ENCODE measurements at places on chromosomes 1 and 21. TPM values are rescaled to one million over a fixed set of nuclear protein-coding genes. Genes with fewer than 3 reads are reported as not detected.
A peak's percentile ranks its signal among the peaks of the same experiment; 100 is the strongest.

KRTAP19-2 gene
- total RNA-seq = not detected

DNA sequence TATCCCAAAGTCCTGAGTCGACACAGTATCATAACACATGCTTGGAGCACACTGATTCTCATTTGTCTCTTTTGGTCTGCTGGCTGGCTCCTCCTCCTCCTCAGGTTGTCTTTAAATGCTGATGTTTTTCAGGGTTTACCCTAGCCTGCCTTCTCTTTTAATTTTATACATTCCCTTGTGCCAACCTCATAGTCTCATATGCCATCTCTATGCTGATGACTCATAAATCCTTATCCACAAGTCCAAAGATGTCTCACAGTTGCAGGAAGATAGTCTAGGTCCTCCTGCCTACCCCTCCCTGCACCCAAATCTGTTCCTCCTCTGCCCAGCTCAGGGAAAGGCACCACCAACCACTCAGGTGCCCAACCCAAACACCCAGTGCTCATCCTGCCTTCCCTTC is 108.3 kb downstream of the SIPA1L2 start:
- peaks cover 19% of the 10 kb centered on the region for H3K4me1 ChIP-seq
- H3K27me3 ChIP-seq = no peaks in the 10 kb centered on the region
- no peaks in the 10 kb centered on the region for H3K36me3 ChIP-seq
- no peak for DNase-seq
- no peak overlapping the region for H3K27ac ChIP-seq

DNA sequence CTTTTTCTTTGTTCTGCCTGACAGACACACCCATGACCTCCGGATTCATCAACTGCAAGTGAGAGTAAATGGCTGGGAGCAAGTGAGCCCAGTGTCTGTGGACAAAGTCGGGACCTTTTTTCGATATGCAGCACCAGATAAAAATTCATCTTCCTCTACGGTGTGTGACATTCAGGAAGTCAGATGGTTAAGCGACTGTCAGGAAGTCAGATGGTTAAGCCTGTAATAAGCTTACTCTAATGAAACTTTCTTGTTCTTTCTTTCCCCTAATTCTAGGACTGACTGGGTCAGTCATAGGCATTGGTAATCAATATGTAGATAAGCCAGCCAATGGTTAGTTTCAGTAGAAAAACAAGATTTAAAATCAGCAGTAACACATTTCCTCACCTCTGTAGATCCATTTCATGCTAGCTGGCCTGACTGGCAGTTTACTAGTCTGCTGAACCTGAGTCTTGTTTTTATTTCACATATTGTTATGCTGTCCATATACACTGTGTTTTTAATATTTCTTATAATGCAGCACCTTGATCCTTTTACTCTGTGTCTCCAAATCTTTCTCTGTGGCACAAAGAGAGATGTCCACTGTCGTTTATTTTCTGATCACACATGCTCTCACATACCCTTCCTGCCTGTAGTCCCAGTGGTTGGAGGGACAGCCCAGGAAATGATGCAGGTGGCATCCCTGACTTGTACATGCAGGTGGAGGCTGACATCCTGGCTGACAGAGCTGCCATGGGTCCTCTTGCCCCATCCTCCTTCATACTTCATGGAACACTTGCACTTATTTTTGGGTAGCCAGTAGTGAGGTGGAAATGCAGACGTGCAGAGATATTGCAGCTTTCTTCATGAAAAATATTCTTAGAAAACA is 115.8 kb downstream of the VPS13D start:
- peaks cover 24% of the 10 kb centered on the region for H3K36me3 ChIP-seq
- no peak for DNase-seq
- H3K27ac ChIP-seq = peak overlapping the region; percentile 76
- peak overlapping the region; percentile 38 for H3K4me3 ChIP-seq

- H3K4me1 ChIP-seq = peaks cover 29% of the 10 kb centered on the region
- no peak for DNase-seq
- no peak overlapping the region for H3K4me3 ChIP-seq
- no peak overlapping the region for H3K27ac ChIP-seq
- no peaks in the 10 kb centered on the region for H3K27me3 ChIP-seq
Measured at GRCh38 chr1:56033321-56034037, 545.9 kb downstream of the PLPP3 start.

DNA sequence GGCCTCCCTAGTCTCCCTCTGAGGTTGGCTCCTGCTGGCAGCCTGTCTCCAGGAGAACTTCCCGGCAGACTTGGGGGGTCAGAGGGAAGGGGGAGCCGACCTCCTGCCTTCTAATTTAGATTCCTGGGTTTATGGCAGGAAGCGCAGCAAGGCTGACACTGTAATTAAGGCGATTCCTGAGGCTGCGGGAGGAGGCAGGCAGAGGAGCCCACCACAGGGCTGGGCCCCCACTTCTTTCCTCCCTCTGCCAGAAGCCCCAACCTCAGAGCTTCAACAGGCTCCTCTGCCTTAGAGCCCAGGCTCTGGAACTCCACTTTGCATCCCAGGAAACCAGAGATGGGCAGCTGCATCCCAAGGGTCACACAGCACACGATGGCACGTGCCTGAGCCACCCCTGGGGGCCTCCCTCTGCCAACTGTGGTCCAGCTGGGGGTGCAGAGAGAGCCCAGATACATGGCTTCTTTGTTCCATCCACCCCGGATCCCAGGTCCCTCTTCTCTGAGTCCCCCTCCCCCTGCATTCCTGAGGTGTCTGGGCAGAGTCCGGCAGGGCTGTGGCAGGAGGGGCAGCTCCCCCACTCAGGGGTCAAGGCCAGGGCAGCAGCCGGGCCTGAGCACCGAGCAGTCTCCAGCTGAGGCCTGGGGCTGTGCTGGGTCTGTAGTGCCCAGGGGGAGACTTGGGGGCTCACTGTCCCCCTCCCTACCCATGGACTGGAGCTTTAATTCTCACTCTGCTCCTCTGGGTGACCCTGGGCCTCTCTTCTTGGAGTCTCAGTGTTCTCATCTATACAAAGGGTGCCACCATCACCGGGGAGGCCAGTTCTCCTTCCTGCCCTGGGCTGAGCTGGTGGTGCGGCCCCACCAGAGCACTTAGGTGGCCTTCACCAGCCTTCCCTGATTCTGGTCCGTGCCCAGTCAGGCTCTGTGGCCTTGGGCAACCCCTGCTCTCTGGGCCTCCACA is 39.4 kb upstream of the FAM131C start:
- H3K4me3 ChIP-seq = no peak overlapping the region
- peaks cover 13% of the 10 kb centered on the region for H3K4me1 ChIP-seq
- no peak for DNase-seq
- H3K27me3 ChIP-seq = no peaks in the 10 kb centered on the region
- H3K36me3 ChIP-seq = no peaks in the 10 kb centered on the region
- no peak overlapping the region for H3K27ac ChIP-seq

HNRNPR gene
- 72.6 TPM for total RNA-seq

GRCh38 chr1:161157867-161158266 is 1.4 kb upstream of the USP21 start:
- no peak overlapping the region for H3K27ac ChIP-seq
- DNase-seq = no peak
- peaks cover 37% of the 10 kb centered on the region for H3K4me1 ChIP-seq
- no peaks in the 10 kb centered on the region for H3K27me3 ChIP-seq
- no peak overlapping the region for H3K4me3 ChIP-seq
- H3K36me3 ChIP-seq = no peaks in the 10 kb centered on the region

- H3K27me3 ChIP-seq = no peaks in the 10 kb centered on the region
- no peak overlapping the region for H3K4me3 ChIP-seq
- no peaks in the 10 kb centered on the region for H3K4me1 ChIP-seq
- no peak for DNase-seq
- no peaks in the 10 kb centered on the region for H3K36me3 ChIP-seq
- H3K27ac ChIP-seq = no peak overlapping the region
Measured at GRCh38 chr1:172917972-172918371, 132.8 kb downstream of the TNFSF18 start.

DNA sequence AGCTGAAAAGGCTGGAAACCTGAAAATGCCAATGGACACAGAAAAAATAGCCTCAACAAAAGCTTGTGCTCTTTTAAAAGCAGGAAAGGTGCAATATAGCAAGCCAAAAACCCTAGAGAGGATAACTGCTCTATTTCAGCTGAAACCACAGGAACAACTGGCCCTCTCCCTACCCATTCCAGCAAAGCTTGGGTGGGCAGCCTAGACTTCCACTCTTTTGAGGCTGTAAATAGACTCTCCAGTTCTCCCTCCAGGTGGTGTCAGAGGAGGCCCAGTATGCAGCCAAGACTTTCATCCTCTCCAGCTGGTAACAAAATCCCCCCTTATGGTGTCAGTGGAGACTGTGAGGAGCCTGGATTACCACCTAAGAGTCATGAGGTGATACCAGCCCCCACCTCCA is 206.9 kb upstream of the PLD5 start:
- H3K36me3 ChIP-seq = no peaks in the 10 kb centered on the region
- H3K4me1 ChIP-seq = no peaks in the 10 kb centered on the region
- no peak for DNase-seq
- no peak overlapping the region for H3K27ac ChIP-seq
- H3K4me3 ChIP-seq = no peak overlapping the region

GRCh38 chr1:33298623-33299277 is 22.1 kb downstream of the A3GALT2 start:
- H3K36me3 ChIP-seq = no peaks in the 10 kb centered on the region
- H3K27me3 ChIP-seq = no peaks in the 10 kb centered on the region
- peak overlapping the region; percentile 16 for H3K27ac ChIP-seq
- peaks cover 27% of the 10 kb centered on the region for H3K4me1 ChIP-seq
- no peak overlapping the region for H3K4me3 ChIP-seq
- DNase-seq = peak; percentile 72

DNA sequence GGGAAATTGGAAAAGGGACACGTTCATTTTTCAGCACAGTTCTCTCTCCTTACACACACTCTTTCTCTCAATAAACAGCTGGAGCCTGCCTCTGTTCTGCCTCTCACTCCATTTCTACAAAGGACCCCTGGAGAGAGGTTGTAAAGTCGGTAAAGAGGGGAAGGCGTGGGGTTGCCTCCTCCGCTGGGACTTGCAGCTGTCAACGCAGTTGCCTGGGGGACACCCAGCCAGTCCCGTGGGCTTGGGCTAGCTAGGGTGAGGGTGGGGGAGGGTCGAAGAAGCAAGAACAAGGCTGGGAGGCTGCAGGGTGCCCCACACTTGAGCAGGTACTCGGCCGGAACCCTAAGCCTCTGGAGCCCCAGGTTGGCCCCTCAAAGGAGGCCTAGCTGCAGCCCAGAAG is 27.6 kb downstream of the C1orf216 start:
- no peak for DNase-seq
- H3K4me1 ChIP-seq = no peaks in the 10 kb centered on the region
- H3K36me3 ChIP-seq = no peaks in the 10 kb centered on the region
- H3K27ac ChIP-seq = no peak overlapping the region
- H3K27me3 ChIP-seq = peaks cover 15% of the 10 kb centered on the region

HMGCL gene
- total RNA-seq = 30.8 TPM

HMGB4 gene
- total RNA-seq = not detected

GRCh38 chr1:153577624-153578051 is 12.0 kb upstream of the S100A2 start:
- no peak overlapping the region for H3K27ac ChIP-seq
- no peak for DNase-seq
- no peaks in the 10 kb centered on the region for H3K36me3 ChIP-seq
- H3K27me3 ChIP-seq = no peaks in the 10 kb centered on the region
- H3K4me1 ChIP-seq = peaks cover 8% of the 10 kb centered on the region
- no peak overlapping the region for H3K4me3 ChIP-seq

- no peak for DNase-seq
- H3K27ac ChIP-seq = no peak overlapping the region
Measured at GRCh38 chr1:76224752-76225151, 150.2 kb downstream of the ST6GALNAC3 start.

CYP4B1 gene
- total RNA-seq = 7.0 TPM

DNA sequence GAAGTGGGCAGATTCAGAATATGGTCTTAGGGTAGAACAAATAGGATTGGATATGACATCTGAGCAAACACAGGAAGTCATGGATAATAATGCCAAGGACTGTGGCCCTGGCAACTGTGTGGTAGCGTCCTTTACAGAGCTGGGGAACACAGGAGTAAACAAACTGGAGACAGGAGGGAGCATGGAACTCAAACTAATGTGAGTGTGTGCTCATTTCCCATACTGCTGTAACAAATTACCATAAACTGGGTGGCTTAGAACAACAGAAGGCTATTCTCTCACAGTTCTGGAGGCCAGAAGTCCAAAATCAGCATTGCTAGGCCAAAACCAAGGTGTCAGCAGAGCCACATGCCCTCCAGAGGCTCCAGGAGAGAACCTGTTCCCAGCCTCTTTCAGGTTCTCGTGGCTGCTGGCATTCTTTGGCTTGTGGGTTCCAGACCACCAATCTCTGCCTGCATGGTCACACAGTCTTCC is 106.4 kb downstream of the TGFBR3 start:
- no peak overlapping the region for H3K27ac ChIP-seq
- peaks cover 24% of the 10 kb centered on the region for H3K4me1 ChIP-seq
- H3K4me3 ChIP-seq = no peak overlapping the region
- H3K27me3 ChIP-seq = no peaks in the 10 kb centered on the region
- DNase-seq = no peak

- H3K36me3 ChIP-seq = no peaks in the 10 kb centered on the region
- no peak for DNase-seq
- H3K27me3 ChIP-seq = no peaks in the 10 kb centered on the region
- no peaks in the 10 kb centered on the region for H3K4me1 ChIP-seq
Measured at GRCh38 chr21:17585875-17586450, 26.7 kb downstream of the BTG3 start.

DNA sequence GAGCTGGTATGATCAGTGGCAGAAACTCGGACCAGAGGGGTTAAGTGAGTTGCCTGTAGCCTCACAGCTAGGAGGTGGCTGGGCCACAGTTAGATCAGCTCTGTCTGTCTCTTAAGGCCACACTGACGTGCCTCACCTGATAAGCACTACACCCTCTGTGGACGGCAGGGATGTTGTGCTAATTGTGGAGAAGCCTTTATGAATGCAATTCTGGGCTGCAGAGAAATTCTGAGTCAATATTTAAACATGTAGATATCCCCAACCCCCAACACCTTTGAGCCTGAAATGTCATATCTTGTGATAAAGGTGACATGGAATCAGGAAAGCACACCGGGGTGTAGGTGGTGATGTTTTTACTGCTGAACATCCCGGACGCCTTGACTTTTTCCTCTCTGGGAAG is 88.3 kb downstream of the KCNJ6 start:
- DNase-seq = no peak
- no peak overlapping the region for H3K27ac ChIP-seq
- H3K36me3 ChIP-seq = no peaks in the 10 kb centered on the region
- H3K4me1 ChIP-seq = no peaks in the 10 kb centered on the region

- no peaks in the 10 kb centered on the region for H3K4me1 ChIP-seq
- no peak overlapping the region for H3K4me3 ChIP-seq
- no peak for DNase-seq
Measured at GRCh38 chr1:244065960-244066388, 14.9 kb downstream of the ZBTB18 start.

DNA sequence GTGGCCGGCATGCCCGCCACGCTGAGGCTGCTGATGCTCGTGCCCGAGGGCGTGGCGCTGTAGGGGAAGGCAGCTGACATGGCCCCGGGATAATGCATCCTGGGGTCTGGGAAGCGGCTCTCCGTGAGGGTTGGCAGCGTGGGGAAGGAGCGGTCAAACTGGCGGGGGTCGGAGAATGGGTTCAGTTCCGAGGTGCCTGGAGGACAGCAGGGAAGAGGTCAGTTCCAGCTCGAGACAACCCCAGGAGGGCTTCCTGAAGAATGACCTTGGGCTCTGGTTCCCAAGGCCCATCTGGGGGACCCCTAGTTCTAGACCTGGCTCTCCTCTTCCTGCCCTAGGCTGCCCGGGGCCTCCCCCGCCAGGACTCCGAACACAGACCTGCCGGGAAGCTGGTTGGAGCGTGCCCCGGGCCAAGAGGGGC is 27.6 kb downstream of the RUNX3 start:
- peaks cover 6% of the 10 kb centered on the region for H3K27me3 ChIP-seq
- peaks cover 2% of the 10 kb centered on the region for H3K4me1 ChIP-seq
- no peak overlapping the region for H3K27ac ChIP-seq
- DNase-seq = no peak
- no peak overlapping the region for H3K4me3 ChIP-seq

Data from heart right ventricle (tissue), 16 donors.